LHCN-M2 (cell line): ENCODE measurements at places on chromosomes 5 and 9. TPM values are rescaled to one million over a fixed set of nuclear protein-coding genes. Genes with fewer than 3 reads are reported as not detected.
A peak's percentile ranks its signal among the peaks of the same experiment; 100 is the strongest.

- DNase-seq, result peak; percentile 88
These were observed 287.8 kb upstream of the RASA1 start for GRCh38 chr5:86979811-86980411.

DNA sequence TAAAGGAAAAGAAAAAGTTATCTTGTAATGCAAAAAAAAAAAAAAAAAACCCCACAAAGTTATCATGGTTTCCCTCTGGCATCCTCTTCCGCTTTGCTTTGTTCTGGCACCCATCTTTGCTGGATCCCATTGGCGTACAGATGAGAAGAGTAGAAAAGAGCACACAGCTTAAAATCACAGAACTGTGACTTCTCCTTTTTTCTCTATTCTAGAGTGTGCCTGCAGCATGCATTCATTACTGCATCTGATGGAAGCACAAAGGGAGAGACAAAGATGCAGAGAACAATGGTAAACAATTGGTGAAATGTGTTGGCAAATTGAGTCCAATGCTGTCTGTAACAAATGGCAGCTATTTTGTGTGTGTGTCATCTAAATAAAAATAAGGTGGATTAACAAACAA is 440.8 kb upstream of the PIK3R1 start:
- no peak for DNase-seq

DNA sequence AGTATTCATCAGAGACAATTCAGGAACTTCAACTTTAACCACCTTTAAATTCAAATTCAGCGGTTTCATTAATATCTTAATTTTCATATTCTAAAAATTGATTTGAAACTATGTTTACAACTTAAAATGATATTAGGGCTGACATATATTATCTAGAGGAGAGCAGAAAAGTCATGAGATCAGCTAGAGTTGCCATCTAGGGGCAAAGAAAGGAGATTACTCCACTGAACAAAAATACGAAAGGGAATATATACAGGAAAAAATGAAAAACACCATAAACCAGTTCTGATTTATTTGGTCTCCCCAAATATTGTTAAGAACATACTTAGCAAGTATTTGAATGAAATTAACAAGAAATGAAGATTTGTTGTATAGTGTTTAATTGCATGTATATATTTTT is 946.3 kb downstream of the DTWD2 start:
- DNase-seq, result no peak

DNA sequence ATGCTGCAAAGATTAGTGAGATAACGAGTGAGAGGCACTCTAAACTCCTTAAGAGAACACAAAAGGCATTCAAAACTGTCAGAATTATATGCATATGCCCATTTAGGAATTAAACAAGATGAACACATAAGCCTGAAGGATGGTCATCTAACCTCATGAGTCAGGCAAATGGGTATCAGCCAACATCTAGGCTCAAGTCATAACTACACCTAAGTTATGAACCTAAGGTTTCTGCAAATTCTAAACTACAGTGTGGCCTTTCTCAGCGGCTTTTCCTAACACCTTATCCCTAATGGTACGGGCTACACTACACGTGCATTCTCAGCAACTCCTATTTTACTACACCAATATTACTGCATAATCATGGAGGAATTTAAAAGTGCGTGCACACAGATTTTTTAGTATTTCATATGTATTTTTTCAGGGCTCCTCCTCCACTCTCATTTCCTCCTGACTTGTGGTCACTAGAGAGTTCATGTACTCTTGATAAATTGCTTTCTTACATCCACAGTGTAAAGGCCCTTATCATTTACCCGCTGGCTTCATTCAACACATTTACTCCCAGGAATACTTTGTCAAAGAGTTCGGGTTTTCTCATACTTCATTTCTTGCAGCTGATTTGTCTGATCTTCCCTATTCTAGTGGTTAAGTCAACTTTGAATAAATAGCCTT is 316.5 kb downstream of the BNC2 start:
- DNase-seq, result no peak

GRCh38 chr5:138936968-138937345 is 61.8 kb upstream of the LRRTM2 start:
- no peak for DNase-seq

DNA sequence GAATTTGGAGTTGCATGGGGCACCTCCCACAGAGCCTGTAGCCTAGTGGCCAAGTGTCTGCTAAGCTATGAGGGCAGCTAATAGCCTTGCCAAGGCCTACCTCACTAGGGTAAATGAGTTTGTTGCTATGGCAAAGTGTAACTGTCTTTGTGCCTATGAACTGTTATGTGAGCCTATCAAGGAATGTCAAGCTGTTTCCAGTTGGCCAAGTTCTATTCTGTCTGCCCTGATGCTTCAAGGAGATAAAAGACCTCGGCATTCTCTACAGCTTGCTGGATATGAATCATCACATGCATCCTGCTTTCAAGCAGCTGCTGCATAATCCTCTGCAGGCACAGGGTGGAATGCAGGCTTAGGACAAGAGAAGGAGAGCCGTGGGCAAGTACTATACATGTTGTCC is 69.8 kb upstream of the CCDC112 start:
- DNase-seq, result peak; percentile 99

GRCh38 chr9:109114670-109115069 is 5.1 kb downstream of the TMEM245 start:
- peak; percentile 60 for DNase-seq

GRCh38 chr5:10875201-10875768 is 114.3 kb upstream of the DAP start:
- DNase-seq, result peak; percentile 57

DNA sequence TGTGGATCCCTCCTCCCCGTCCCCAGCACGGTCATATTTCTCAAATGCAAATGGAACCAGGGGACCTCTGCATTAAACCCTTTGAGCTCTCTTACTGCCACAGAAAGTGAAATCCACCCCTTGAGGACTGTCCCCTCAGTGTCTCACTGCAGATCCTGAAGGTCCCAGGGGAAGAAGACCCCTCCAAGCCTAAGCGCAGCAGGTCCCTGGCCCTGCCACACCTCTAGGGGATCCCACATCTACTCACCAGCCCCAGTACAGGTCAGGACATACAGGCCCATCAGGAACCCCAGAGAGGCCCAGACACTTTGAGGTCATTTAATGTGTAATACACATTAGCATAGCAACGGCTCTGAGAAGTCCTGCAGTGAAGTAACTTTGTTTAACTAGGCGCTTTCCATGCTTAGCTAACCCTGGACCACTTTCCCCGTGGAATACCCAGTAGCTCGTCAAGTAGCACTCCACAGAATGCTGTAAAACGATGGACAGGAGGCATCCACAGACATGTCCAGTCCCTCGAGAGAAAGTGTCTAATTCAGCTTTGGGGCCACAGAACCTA is 54.7 kb upstream of the ALDH1B1 start:
- DNase-seq, result no peak

GRCh38 chr9:71897577-71897976 is 13.4 kb downstream of the ABHD17B start:
- DNase-seq, result peak; percentile 62

DNA sequence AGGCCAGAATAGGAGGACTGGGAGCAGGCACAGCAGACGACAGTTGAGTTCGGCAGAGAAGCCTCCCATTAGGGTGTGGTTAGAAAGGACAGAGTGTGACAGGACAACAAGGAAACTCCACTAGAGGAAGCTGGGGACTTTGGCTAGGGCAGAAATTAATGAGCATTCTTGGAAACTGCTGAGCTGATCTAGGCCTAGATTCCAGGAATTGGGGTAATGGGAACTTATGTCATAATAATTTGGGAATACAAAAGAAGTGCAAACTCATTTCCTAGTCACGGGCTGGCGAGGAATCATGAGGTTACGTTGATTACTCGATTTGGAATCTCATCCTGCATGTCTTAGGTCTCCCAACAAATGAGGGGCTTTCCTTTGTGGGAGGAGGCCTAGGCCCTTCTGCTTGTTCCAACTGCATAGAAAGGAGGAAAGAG is 144.6 kb upstream of the RPS23 start:
- no peak for DNase-seq

GRCh38 chr5:115068239-115069086 is 101.2 kb downstream of the TRIM36 start:
- DNase-seq, result peak; percentile 44

- DNase-seq, result peak; percentile 25
These were observed 68.2 kb upstream of the STC2 start for GRCh38 chr5:173396311-173396993.

DNA sequence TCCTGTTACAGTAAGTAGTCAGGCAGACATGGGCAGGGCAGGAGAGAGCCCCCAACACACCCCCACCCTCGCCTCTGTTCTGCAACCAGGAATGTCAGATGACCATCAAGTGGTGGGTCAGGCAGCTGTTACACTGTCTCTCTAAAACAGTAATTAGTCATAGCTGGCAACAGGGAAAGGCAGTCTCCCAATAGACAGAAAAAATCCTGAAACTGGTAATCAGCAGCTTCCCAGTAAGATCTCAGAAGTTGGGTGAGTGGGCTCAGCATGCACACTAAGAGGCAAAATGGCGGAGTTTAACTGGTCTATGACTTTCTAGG is 90.2 kb downstream of the C5orf15 start:
- peak; percentile 52 for DNase-seq

DNA sequence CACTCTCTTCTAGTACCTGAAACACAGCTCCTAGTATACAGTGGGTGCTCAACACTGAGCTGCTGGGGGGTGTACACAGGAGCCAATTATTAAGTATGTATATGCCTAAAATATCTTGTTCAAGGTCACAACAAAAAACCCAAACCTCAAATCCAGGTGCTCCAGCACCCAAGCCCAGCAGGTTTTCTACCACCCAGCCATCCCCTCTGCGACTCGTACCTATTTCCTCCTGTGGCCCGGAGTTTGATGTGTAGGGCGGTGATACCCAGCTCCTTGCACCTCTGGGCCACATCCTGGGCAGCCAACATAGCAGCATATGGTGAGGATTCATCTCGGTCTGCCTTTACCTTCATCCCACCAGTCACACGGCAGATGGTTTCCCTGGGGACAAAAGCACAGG is 3.0 kb downstream of the RPS14 start:
- DNase-seq, result no peak

The SNX2 gene
- 42.7 and 49.1 TPM in 2 replicates for total RNA-seq

The SMC5 gene
- 29.4 and 36.9 TPM in 2 replicates for total RNA-seq

The CDKN2A gene
- 310 and 321 TPM in 2 replicates for total RNA-seq

The HRCT1 gene
- 1.5 and 2.1 TPM in 2 replicates for total RNA-seq

The SAXO1 gene
- total RNA-seq, result 0.06 TPM in 1 of 2 replicates, not detected in the other

The GFI1B gene
- total RNA-seq, result 0.06 TPM in 1 of 2 replicates, not detected in the other

The EGFL7 gene
- 7.6 and 8.9 TPM in 2 replicates for total RNA-seq

The SV2C gene
- not detected in 2 replicates for total RNA-seq

The SLC6A3 gene
- not detected in 2 replicates for total RNA-seq
